ENCODE measurements at places on chromosomes 11 and 22. TPM values are rescaled to one million over a fixed set of nuclear protein-coding genes. Genes with fewer than 3 reads are reported as not detected.

DNA sequence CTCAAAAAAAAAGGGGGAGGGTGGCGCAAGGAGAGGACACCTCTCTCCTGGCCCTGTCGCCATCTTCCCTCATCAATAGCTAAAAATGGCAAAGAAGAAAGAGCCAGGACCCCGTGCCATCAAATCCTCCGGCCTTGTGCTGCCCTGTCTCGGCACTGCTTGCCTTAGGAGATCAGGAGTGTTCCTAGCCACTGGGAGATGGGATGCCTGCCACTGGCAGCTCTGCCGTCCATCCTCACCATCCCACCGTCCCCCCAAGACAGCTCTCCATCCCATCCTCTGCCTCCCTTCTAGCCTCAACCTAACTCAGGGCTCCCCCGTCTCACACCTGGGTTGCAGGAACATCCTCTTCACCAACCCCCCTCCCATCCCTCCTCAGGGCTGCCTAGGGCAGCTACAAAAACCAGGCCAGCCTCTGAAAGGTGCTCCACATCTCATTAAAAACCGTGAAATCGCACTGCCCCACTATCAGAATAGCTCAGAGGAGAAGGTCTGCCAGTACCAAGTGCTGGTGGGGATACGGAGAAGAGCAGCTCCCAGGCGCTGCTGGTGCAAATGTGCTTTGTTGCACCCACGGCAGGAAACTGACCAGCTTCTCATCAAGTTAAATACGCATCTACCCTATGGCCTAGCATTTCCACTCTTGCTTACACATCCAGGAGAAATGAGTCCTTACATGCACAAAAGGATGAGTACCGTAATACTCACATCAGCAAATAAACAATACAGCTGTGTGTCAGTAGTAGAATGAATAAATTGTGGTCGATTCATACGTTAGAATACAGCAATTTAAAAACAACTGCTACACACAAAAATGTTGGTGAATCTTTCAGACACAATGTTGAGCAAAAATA lies 31.7 kb upstream of the GCAT start:
- DNase-seq: no peak

GRCh38 chr11:115180272-115180671 lies 323.9 kb downstream of the CADM1 start:
- no peak for DNase-seq

DNA sequence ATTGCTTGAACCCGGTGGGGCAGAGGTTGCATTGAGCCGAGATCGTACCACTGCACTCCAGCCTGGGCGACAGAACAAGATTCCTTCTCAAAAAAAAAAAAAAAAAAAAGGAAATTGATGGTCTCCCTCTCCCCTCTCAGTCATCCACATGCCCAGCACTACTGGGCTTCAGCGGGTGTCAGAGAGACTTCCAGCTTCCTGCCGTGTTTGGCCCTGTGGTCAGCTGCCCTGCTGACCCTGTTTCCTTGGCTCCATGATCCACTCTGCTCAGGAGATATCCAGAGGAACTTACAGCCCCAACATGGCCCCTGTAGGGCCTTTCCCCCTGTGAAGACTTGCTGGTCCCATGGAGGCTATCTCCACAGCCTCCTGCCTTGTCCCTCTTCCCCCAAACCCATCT lies 6.1 kb upstream of the PNPLA3 start:
- DNase-seq: no peak

DNA sequence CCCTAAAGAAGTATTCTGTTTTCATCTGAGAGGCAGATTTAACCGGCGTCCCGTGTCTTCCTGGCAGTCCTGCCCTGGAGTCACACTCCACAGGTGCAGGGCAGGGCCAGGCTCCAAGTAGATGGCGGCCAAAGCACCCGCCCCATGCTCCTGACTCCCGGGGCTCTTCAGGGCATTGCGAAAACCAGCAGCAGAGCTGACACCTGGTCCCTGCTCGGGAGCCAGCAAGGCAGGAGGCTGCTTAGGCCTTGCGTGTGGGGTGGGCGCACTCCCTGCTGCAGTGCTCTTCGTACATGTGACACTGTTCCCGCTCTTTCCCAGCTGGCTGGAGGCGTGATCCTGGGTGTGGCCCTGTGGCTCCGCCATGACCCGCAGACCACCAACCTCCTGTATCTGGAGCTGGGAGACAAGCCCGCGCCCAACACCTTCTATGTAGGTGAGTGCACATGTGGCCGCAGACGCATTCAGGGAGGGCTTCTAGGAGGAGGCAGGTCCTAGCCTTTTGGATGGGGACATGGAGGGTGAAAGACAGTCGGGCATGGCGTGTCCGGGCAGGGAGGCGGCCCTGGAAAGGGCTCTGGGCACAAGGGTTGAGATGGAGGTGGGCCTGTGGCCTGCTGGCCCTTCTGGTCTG lies 10.3 kb upstream of the TSSC4 start:
- no peak for DNase-seq

DNA sequence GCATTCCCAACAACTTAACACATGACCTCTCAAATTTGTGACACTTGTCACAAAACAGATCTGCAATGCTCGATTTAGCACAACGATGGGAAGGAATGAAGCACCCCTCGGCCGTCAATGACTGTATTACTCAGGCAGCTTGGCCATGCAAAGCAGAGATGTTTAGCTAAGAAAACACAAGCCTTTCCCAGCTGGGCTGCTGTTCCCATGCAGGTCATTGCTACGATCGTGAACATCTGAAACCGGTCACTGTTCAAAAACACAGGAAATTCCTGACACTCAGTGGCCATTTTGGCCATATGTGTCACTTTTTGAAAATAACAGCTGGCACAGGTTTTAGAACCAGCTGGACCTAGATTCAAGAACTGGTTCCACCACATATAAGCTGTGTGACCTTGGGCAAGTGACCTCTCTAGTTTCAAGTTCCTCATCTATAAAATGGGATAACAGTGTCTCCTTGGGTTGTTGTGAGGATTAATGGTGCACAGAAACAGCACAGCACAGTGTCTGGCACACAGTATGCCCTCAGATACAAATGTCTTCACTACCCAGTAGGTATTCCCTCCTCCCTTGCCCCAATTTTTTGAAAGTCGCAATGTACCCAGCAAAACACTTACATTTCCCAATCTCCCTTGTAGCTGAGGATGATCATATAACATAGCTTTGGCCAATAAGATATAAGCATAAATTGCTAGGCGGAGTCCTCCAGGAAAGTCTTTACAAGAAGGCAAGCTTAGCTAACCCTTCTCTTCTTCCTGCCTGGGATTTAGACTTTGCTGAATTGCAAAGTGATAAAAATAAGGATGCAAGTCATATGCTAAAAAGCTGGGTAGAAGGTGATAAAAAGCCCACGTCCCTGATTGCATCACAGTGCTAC lies 93.1 kb downstream of the C11orf58 start:
- DNase-seq: no peak

GRCh38 chr22:19871023-19871844 lies 16.6 kb upstream of the GNB1L start:
- DNase-seq: no peak

- DNase-seq: no peak
Measured at GRCh38 chr11:130472434-130472961, 24.1 kb downstream of the ADAMTS15 start.

Gene MAPK8IP1
- 0.51 TPM for total RNA-seq

Data from activated T-helper 1 cell treated with anti-CD3 and anti-CD28 coated beads, Interleukin-12 subunit alpha, Interleukin-12 subunit beta, Interleukin-2, Interleukin-4 antibody, amounts not matched to agents 30 ng/mL and 10 ng/mL and 1 ng/mL, durations not matched to agents 14 hours and 24 hours and 36 hours (primary cell).